ENCODE measurements at places on chromosomes 7 and 10. TPM values are rescaled to one million over a fixed set of nuclear protein-coding genes. Genes with fewer than 3 reads are reported as not detected.

C10orf95 gene
- total RNA-seq, result 0.44 TPM

HOXA2 gene
- not detected for total RNA-seq

GRCh38 chr7:120714945-120715344, 143.0 kb downstream of the TSPAN12 start:
- no peaks in the 10 kb centered on the region for H3K36me3 ChIP-seq
- DNase-seq, result no peak
- H3K27ac ChIP-seq, result no peak overlapping the region
- H3K4me1 ChIP-seq, result peaks cover 2% of the 10 kb centered on the region

GRCh38 chr10:81136261-81136660, 598.6 kb downstream of the SH2D4B start:
- H3K36me3 ChIP-seq, result no peaks in the 10 kb centered on the region
- H3K4me3 ChIP-seq, result no peak overlapping the region
- no peaks in the 10 kb centered on the region for H3K4me1 ChIP-seq
- no peak overlapping the region for H3K27ac ChIP-seq

DNA sequence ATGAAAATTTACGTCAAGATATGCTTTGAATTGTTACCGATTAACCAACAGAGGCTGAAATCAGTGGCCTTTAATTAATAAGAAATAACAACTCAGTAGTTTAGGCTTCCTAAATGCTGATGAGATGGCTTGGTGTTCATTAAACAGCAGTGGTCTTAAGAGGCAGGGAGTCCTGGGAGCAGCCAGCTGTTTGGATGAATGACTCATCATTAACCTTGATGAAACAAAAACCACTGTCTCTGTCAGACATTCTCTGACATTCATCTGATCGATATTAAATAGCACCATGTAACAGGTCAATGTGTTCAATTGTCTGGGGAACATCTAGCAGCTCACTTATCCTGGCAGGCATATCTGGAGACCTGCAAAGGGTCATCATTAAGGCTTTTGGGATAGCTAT, 234.2 kb upstream of the LRRN3 start:
- H3K4me3 ChIP-seq, result no peak overlapping the region
- no peaks in the 10 kb centered on the region for H3K27me3 ChIP-seq
- H3K36me3 ChIP-seq, result no peaks in the 10 kb centered on the region
- no peak overlapping the region for H3K27ac ChIP-seq

PARG gene
- 56.2 TPM for total RNA-seq

DNA sequence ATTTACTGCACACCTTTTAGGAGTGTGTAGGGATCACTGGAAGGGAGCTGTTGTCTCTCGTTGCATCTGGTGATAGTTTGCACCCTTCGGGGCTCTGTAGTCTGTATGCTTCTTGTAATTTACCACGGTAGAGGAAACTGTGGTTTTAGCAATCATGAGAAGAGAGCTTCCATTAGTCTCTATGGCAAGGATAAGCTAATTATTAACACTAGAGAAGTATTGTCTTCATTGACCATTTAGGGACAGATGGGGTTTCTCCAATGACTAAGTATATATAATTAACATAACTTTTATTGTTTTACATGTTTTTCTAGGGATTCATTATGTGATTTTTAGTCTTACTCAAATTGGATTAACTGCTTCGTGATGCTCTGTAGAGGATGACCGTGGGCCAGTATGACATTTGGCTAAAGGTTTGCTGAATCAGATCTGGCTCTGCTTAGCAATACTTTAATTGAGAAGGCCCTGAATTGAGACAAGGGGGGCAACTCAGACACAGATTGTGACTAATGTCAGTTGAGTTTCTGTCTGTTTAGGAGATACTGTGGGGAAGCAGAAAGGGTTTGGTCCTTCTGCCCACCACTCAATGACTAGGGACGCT, 8.7 kb downstream of the SLC18A2 start:
- H3K27ac ChIP-seq, result no peak overlapping the region
- no peak overlapping the region for H3K4me3 ChIP-seq
- H3K36me3 ChIP-seq, result no peaks in the 10 kb centered on the region
- no peak for DNase-seq
- peaks cover 3% of the 10 kb centered on the region for H3K4me1 ChIP-seq
- H3K27me3 ChIP-seq, result no peaks in the 10 kb centered on the region

- no peaks in the 10 kb centered on the region for H3K27me3 ChIP-seq
- no peak overlapping the region for H3K27ac ChIP-seq
- no peak for DNase-seq
- H3K4me3 ChIP-seq, result no peak overlapping the region
- H3K4me1 ChIP-seq, result 0 out of 2 replicates have a peak, but pooled peaks cover 4% of the 10 kb centered on the region
- no peaks in the 10 kb centered on the region for H3K36me3 ChIP-seq
Measured at GRCh38 chr7:149304006-149304405, 42.0 kb downstream of the ZNF783 start.

GRCh38 chr7:152751449-152752141, 8.0 kb upstream of the ACTR3B start:
- no peak for DNase-seq
- no peaks in the 10 kb centered on the region for H3K36me3 ChIP-seq
- H3K4me1 ChIP-seq, result no peaks in the 10 kb centered on the region
- no peaks in the 10 kb centered on the region for H3K27me3 ChIP-seq

DNA sequence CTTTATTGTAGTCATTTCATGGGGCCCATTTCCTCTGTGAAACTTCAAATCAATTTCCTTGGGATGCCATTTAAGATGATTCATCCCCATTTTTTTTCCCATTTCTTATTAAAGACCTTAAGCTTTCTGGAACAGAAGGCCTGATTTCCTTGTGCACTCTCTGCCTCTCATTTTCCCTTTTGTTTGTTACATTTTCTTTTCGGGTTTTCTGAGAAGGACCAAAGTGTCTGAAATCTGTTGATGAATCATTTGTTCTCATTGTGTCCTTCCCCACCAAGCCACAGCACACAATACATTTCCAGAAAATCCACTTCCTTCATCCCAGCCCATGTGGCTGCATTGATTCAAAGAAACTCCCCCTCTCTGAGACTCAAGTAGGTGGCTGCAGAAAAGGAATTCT, 372.4 kb downstream of the SFMBT2 start:
- H3K4me3 ChIP-seq, result no peak overlapping the region
- no peak for DNase-seq
- H3K27ac ChIP-seq, result no peak overlapping the region
- no peaks in the 10 kb centered on the region for H3K27me3 ChIP-seq
- no peaks in the 10 kb centered on the region for H3K4me1 ChIP-seq
- H3K36me3 ChIP-seq, result no peaks in the 10 kb centered on the region

DGKB gene
- 2.6 TPM for total RNA-seq

OR2A2 gene
- total RNA-seq, result not detected

KCNMA1 gene
- 11.1 TPM for total RNA-seq

MUC3A gene
- 43.9 TPM for total RNA-seq

CTNNA3 gene
- total RNA-seq, result 1.5 TPM

- DNase-seq, result no peak
- H3K4me3 ChIP-seq, result no peak overlapping the region
- no peaks in the 10 kb centered on the region for H3K27me3 ChIP-seq
- no peak overlapping the region for H3K27ac ChIP-seq
- H3K36me3 ChIP-seq, result no peaks in the 10 kb centered on the region
Measured at GRCh38 chr7:66110856-66111255, 3.8 kb upstream of the CRCP start.

MACC1 gene
- 17.1 TPM for total RNA-seq

TSC22D4 gene
- 24.1 TPM for total RNA-seq

DNA sequence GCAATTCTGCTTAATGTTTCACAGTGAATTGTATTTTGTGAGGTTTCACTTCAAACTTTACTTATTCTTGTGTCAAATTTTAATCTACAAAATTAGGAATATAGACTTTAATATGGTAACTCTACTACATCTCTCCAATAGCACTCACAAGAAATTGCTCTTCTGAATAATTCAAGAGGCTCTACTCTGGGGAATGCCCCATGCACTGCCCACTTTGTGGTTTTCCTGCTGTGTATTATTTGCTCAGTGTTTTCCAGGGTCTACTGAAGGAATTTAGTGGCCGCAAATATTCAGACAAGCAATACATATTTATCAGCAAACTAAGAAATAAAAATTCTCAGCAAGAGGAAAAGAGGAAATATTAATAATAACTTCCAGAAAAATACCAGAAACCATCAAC, 611.4 kb downstream of the TNS3 start:
- H3K36me3 ChIP-seq, result no peaks in the 10 kb centered on the region
- H3K27ac ChIP-seq, result no peak overlapping the region
- H3K4me3 ChIP-seq, result no peak overlapping the region
- no peaks in the 10 kb centered on the region for H3K27me3 ChIP-seq
- DNase-seq, result no peak

LGI1 gene
- not detected for total RNA-seq

- H3K4me1 ChIP-seq, result peaks cover 31% of the 10 kb centered on the region
- H3K36me3 ChIP-seq, result peaks cover 12% of the 10 kb centered on the region
- no peaks in the 10 kb centered on the region for H3K27me3 ChIP-seq
- H3K4me3 ChIP-seq, result no peak overlapping the region
- DNase-seq, result no peak
Measured at GRCh38 chr7:150327308-150327707, 4.0 kb upstream of the ACTR3C start.

AKR1D1 gene
- total RNA-seq, result not detected

NPFFR1 gene
- total RNA-seq, result 0.06 TPM

SPAM1 gene
- total RNA-seq, result not detected

DNA sequence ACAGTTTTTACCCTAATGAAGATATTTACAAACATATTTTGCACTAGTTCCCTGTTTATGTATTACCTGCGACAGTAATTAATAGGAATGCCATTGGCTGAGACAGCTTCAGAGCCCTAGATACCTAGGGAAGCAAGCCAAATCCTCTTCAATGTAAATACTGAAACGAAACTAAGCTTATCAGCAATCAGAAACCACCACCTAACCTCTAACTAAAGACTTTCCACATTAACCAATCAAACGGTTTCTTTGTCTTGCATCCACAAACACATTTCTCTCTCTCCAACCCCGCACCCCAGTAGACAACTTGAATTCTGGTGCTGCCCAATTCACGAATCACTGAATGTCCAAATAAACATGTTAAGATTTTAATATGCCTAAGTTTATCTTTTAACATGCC, 474.4 kb upstream of the C7orf33 start:
- no peak for DNase-seq
- H3K27ac ChIP-seq, result no peak overlapping the region
- H3K36me3 ChIP-seq, result no peaks in the 10 kb centered on the region
- H3K4me1 ChIP-seq, result no peaks in the 10 kb centered on the region

ATG9B gene
- 2.3 TPM for total RNA-seq

FAM25G gene
- total RNA-seq, result not detected

DNA sequence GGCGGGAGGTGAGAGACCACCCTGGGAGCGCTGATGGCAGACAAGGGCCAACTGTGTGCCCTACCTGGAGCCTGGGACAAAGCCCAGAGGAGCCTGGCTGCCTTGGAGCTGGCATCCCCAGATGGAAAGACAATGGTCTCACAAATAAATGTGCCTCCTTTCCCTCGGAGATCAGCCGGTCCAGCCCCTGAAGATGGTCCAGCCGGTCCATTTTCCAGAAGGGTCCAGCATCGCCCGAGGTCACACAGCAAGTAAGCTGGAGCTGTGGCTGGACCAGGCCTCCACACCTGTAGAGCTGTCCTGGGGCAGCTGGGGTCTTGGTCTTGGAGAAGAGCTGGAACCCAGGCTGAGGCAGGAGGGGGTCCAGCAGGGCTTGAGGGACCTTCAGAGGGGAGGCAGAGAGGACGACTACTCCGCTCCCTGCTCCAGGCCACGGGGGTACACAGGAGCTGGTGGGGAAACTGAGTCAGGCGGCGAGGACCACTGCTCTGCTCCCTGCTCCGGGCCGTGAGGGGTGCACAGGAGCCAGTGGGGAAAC, 3.6 kb downstream of the ELFN1 start:
- no peak overlapping the region for H3K27ac ChIP-seq
- peaks cover 33% of the 10 kb centered on the region for H3K27me3 ChIP-seq
- H3K4me1 ChIP-seq, result peaks cover 4% of the 10 kb centered on the region
- no peak overlapping the region for H3K4me3 ChIP-seq

HUS1 gene
- 32.0 TPM for total RNA-seq

- no peaks in the 10 kb centered on the region for H3K4me1 ChIP-seq
- H3K36me3 ChIP-seq, result peaks cover 55% of the 10 kb centered on the region
Measured at GRCh38 chr7:30627026-30627425, 32.3 kb downstream of the GARS1 start.

GRCh38 chr10:74153123-74153522, 2.1 kb downstream of the ADK start:
- H3K27me3 ChIP-seq, result no peaks in the 10 kb centered on the region
- H3K27ac ChIP-seq, result no peak overlapping the region
- H3K4me3 ChIP-seq, result 0 out of 2 replicates have a peak overlapping the region, but pooled peaks have one; percentile 10
- H3K36me3 ChIP-seq, result no peaks in the 10 kb centered on the region
- no peaks in the 10 kb centered on the region for H3K4me1 ChIP-seq

DNA sequence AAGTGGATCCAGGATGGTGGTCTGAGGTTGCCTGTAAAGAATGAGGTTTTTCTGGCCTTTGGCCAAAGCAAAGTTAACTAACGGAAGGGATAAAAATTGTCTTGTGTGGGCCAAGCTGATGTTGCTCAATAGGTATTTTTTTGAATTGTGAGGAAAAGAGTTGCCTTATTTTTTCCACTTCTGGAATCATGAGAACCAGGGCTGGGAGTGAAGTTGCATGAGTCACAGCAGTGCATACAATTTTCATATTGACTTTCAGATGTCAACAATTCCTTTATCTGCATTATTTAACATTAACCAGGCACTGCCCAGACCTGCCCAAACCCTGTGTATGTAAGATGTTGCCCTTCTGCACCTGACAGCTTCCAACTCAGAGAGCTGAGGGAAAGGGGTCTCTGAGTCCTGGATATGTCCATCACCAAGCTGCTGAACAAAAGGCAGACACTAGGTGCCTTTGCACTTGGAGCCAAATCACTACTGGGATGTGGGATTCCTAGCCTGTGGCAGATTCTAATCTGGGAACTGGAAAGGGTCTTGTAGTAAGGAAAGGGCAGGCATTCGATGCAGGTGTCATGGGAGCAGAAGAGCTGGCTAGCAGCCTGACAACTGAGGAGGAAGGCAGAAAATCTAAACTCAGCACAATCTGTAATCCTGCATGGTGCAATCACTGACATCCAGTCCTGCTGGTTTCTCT, 52.3 kb upstream of the SLC35B4 start:
- H3K4me3 ChIP-seq, result no peak overlapping the region
- no peak overlapping the region for H3K27ac ChIP-seq
- H3K27me3 ChIP-seq, result no peaks in the 10 kb centered on the region
- H3K4me1 ChIP-seq, result no peaks in the 10 kb centered on the region
- no peaks in the 10 kb centered on the region for H3K36me3 ChIP-seq

GRCh38 chr10:61335359-61335758, 117.8 kb downstream of the TMEM26 start:
- no peaks in the 10 kb centered on the region for H3K27me3 ChIP-seq
- DNase-seq, result no peak
- H3K36me3 ChIP-seq, result no peaks in the 10 kb centered on the region
- no peaks in the 10 kb centered on the region for H3K4me1 ChIP-seq

DNA sequence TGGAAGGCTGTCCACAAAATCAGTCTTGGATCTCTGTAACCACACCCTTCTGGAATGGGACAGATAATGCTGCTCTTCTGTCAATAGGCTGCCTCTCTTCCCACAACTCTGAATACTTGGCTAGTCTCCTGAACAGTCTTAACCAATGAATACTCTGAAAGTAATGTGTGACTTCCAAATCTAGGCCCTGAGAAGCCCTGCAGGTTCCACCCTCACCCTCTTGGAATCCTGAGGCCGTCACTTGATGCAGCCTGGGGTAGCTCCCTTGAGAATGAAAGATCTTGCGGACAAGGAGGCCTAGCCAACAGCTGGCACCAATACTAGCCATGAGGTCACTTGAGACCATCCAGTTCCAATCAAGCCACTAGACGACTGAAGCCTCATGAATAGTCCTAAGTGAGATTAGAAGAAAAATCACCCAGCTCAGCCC, 109.2 kb downstream of the ARHGAP12 start:
- H3K27ac ChIP-seq, result no peak overlapping the region
- no peaks in the 10 kb centered on the region for H3K27me3 ChIP-seq
- no peaks in the 10 kb centered on the region for H3K36me3 ChIP-seq

GRCh38 chr7:47326808-47327207, 255.1 kb downstream of the TNS3 start:
- H3K27me3 ChIP-seq, result no peaks in the 10 kb centered on the region
- H3K4me3 ChIP-seq, result no peak overlapping the region
- H3K36me3 ChIP-seq, result no peaks in the 10 kb centered on the region
- peaks cover 20% of the 10 kb centered on the region for H3K4me1 ChIP-seq
- H3K27ac ChIP-seq, result no peak overlapping the region
